ENCODE measurements at places on chromosomes 16 and 17.
A peak's percentile ranks its signal among the peaks of the same experiment; 100 is the strongest.

DNA sequence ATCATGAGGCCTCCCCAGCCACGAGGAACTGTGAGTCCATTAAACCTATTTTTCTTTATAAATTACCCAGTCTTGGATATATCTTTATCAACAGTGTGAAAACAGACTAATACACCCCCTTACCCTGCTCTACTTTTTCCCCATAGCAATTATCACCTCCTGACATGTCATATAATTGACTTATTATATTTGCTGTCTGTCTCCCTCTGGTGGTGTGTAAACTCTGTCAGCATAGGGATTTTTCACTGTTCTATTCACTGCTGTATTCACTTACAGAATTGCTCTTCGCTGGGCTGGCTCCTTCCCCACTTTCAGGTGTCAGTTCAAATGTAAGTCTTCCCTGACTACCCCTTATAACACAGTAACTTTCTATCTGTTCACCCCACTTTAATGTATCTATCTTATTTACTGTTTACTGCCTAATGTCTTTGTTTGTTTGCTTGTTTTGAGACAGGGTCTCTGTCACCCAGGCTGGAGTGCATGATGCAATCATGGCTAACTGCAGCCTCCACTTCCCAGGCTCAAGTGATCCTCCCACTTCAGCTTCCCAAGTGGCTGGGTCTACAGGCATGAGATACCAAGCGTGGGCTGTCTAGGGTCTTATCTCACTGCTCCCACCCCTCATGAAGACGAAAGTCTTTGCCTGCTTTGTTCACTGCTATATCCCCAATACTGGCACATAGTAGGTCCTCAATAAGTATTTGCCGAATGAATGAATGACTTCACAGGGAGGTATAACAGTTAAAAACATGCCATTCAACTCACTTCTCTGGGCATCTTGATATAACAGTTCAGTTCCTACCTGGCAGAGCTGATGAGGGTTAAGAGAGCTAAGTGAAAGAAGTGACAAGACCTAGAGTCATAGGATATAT, 52.4 kb upstream of the CDH3 start:
- DNase-seq, result peak; percentile 58

GRCh38 chr16:35431829-35432663, 1972.6 kb downstream of the TP53TG3F start:
- DNase-seq, result no peak

DNA sequence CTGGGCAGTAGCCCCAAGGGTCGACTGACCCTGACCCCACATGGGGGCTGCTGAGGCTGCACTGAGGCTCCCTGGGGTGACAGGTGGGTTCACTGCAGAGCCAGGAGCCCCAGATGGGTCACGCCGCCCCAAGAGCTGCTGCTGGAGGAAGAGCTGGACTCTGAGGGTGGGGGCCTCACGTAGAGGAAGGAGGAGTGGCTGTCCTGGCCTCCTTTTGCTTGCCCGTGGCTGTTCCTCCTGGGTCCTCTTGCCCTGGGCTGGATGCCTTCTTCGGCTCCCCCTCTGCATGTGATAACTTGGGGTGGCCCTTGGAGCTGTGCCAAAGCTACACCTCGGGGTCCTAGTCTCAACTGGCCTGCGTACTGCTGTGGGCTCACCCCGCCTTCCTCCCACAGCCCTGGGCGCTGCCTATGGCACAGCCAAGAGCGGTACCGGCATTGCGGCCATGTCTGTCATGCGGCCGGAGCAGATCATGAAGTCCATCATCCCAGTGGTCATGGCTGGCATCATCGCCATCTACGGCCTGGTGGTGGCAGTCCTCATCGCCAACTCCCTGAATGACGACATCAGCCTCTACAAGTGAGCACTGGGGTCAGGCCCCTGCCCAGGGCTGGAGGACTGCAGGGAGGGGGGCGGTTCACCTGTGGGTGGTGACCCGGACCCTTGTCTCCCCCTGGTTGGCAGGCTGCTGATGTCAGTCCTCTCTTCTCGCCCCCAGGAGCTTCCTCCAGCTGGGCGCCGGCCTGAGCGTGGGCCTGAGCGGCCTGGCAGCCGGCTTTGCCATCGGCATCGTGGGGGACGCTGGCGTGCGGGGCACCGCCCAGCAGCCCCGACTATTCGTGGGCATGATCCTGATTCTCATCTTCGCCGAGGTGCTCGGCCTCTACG, 1.1 kb upstream of the AMDHD2 start:
- DNase-seq, result no peak

GRCh38 chr16:2728034-2728433, 8.0 kb upstream of the PRSS27 start:
- no peak for DNase-seq

GRCh38 chr16:81427219-81427618, 17.4 kb upstream of the CMIP start:
- DNase-seq, result no peak

- DNase-seq, result no peak
These were observed 58.3 kb upstream of the ARHGAP44 start for GRCh38 chr17:12730931-12731521.

- DNase-seq, result no peak
These were observed 4.9 kb downstream of the SHISA9 start for GRCh38 chr16:12906271-12906670.

DNA sequence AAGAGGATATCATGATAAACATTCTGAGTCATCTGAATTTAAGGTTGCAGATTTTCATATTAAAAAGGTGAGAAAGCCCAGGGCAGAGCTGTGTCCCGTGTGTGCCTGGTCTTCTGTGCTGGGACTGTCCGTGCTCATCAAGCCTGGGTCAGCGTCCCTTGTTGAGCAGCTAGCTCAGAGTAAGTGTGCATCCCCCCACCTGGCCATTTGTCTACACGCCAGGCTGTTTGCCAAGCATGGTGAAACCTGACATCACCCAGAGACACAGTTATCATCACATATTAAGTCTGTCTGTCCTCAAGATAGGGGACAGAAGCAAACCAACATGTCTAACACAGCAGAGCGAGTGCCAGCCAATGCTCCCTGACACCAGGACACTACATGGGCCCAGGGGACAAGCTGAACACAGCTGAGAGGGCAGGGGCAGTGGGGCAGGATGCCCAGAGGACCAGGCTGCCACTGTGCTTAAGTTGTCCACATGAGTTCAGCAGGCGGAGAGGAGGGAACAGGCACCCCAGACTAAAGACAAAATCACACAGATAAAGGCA, 57.9 kb upstream of the CNEP1R1 start:
- no peak for DNase-seq

- no peak for DNase-seq
These were observed 19.1 kb upstream of the ZNF594 start for GRCh38 chr17:5210614-5211252.

DNA sequence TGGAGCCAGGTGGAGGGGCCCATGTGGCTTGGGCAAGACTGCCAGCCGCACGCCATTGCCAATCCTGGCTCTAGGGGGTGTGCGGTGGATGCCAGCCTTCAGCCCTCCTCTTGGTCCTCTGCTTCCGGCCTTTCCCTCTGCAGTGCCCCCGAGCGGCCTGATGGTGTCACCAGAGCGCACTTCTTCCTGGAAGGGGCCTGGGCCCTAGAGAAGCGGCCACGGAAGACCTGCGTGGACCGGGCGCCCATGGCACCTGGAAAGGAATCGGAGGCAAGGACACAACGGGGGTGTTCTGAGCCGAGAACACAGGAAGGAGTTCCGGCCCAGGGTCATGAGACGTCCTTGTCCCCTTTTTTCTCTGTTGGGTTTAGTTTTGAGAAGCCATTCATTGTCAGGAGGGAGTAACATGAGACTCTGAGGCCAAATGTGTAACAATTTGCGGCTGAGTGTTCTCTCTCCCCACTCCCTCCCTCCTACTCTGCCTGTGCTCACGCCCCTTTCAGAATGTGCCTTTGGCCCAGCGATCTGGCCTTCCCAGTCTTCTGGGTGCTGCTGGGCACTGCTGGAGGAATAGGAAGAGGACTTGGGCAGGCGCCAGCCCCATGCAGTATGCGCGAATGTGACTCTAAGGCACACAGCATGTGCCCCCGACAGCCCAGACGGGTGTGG, 92.8 kb downstream of the IRX3 start:
- peak; percentile 1 for DNase-seq

DNA sequence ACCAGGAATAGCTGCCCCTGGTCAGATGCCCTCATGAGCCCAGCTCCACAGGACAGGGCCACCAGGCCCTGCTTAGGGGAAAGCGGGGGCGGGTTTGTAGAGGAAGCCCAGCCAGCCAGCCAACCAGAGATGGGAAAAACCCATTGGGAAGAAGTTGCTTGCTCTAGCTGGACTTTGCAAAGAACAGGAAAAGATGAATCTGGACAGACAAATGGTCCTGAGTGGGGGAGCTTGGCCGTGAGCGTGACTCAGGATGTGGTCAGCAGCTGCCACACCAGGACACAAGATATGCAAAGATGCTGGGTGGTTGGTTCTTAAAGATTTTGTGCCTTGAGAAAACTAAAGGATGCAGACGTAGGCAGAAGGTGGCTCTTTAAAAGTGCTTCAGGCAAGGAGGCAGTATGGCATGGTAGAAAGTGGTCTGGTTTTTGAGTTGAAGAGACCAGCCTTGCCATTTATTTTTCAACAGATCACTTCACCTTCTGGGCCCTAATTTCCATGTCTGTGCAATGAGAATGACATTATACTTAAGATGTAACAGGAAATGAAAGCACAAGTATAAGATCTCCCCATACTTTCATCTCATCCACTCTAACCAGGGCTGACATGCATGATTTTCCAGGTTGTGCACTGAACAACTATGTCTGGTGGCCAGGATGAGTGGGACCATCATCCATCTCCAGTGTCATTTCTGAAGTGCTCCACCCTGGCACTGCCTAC, 27.8 kb upstream of the HEATR6 start:
- no peak for DNase-seq

Data from CD4-positive, alpha-beta T cell (primary cell).